Activated gamma-delta T cell (primary cell): ENCODE measurements at places on chromosomes 5 and 9.

DNA sequence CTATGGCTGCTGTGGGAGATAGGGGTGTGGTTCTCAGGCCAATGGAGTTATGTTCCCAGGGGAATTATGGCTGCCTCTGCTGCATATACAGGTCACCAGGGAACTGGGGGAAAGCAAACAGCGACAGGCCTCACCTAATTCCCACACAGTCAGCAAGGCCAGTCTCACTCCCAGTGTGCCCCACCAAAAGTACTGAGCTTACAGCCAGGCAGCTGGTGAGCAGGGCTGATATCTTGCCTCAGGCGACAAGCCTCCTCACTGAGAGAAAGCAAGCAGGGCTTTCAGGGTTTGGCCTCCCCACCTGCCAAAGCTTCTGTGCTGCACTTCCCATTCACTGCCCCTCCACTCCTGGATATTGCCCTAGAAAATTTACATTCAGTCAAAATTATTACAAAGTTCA is 273.8 kb upstream of the TARS1 start:
- DNase-seq = no peak

DNA sequence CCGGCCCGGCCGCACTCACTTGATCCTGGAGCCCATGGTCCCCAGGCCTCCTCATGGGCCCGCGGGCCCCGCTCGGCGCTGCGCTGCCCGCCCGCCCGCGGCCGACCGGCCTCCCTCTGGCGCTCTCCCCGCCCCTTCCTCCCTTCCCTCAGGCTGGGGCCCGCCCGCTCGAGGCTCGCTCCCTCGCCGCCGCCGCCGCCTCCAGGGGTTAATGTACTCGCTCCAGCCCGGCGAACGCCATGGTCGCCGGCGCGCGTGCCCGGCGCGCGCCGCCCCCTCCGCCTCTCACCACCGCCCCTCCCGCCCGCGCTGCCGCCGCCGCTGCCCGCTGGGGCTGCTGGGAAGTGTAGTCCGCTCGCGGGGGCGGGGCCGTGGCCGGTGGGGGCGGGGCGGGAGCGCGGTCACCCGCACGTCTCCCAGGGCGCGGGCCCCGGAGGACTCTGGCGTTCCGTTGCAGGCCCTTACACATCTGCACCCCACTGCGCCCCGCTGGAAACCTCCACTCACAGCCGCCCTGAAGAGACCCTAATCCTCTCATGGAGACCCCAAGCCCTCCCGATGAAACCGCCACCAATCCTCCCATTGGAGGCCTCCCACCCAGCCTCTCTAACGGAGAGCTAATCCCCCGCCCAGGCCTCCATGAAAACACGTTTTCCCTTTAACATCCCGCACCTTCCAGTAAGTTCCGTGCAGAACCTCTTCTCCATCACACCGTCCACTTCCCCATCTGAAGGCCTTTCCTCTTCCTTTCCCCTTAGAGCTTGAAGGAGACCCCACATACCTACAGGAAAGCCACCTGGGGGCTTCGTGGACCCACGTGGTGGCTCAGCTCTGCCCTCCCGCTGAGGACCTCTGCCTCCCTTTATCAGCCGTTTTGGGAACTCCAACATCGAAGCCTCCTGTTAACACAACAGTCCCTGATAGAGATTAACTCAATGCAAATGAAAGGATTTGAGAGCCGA is at the start of gene DENND1A:
Gene DENND1A (minus strand): TSS at position 257 of the 962 bp plus-strand sequence. CDS start 221 bp downstream, at position 36.
- peak; percentile 81 for DNase-seq

- DNase-seq = no peak
These were observed 37.0 kb downstream of the NR6A1 start for GRCh38 chr9:124733964-124734740.

DNA sequence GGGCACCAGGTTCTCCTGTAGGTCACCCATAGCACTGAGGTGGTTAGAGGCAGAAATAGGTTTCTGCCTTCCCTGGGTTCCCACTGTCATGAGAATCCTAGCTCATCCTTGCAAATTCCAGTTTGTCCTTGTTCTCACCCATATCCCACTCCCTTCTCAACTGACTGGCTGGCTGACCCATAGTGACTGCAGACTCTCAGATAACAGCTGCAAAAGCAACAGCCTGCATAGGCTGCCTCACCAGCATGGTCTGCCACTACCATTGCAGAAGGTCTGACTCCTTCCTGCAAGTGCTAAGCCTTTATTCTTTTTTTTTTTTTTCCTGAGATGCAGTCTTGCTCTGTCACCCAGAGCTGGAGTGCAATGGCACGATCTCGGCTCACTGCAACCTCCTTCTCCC is 194.0 kb downstream of the SEMA6A start:
- no peak for DNase-seq

- no peak for DNase-seq
These were observed 20.2 kb downstream of the SNX18 start for GRCh38 chr5:54537725-54538124.

DNA sequence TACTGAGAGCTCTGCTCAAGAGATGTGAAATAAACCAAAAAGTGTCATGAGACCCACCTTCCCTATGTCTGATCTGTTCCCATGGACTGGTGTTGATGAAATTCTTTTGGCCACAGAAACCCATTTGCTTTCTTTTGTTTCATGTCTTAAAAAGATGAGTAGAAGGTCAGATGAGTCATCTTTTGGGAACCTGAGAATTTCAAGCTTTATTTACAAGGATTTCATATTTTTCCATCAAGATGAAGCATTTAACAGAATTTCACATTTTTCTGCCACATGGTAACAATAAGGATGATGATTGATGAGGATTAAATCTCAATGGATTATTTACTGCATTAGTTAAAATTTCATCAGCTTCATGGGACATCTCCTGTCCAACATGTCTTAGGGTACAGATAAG is 337.8 kb downstream of the DEPDC1B start:
- no peak for DNase-seq

DNA sequence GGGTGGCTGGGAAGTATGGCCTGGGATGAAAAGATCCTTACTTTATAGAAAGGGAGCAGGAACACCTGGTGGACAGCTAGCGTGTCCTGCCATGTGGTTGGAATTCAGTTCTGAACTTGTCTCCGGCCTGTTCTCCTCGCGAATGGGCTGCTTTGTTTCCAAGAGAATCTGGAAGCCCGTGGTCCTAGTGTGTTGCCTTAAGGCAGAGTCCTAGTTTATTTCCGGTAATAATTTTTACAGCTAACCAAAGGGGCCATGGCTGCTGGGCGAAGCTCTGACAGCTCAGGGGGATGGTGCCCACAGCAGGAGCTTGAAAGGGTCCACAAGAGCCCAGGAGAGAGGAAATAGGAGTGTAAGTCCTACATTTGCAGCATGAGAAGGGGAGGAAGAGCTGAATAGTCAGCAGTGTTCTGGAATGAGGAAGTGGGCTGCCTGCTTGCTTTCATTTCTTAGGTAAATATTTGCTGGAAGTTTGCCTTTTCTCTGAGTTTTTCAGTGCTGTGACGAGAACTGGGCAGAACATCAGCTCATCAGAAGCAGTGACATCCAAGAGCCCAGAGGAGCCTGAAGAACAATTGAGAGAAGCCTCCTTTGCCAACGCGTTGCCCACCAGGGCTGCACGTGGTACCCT is 13.1 kb upstream of the IGFBPL1 start:
- no peak for DNase-seq

GRCh38 chr9:125038166-125038565 is 97.3 kb upstream of the GOLGA1 start:
- no peak for DNase-seq

DNA sequence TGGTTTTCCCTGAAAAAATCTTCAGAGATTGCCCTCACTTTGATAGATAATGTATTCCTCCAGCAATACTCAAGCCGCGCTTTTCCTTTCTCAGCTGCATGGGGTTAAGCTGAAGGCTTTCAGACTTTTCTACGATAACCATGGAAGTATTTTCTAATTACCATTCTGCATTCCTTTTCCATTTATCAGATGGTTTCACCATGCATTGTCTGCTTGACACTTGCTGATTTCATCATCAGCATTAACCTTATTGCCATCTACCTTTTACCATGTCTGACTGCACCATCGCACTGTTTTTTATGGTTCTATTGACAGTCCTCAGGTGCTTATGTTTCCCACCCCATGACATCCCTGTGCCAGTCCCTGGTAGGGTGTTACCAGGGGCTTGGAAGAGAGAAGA is 91.6 kb downstream of the DMAC1 start:
- DNase-seq = no peak

- no peak for DNase-seq
These were observed 107.3 kb downstream of the CD180 start for GRCh38 chr5:67089200-67089725.

- DNase-seq = no peak
These were observed 24.9 kb upstream of the SLCO6A1 start for GRCh38 chr5:102523541-102524175.

- no peak for DNase-seq
These were observed 10.0 kb downstream of the FANCC start for GRCh38 chr9:95307538-95307937.

DNA sequence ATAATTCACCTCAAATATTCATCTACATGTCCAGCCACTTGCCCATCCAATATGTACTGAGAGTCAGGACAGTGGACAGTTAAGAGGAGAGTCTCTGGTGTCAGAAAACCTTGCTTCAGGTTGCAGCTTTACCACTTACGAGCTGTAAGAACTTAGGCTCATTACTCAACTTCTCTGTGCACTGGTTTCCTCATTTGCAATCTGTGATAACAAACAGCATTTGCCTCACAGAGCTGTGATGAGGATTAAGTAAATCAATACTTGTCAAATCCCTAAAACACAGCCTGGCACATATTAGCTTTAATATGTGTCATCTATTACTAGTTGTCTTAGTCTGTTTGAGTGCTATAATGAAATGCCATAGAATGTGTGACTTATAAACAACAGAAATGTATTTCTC is 8.6 kb downstream of the GOLGA1 start:
- no peak for DNase-seq

GRCh38 chr5:1513326-1514026 is 10.3 kb downstream of the LPCAT1 start:
- DNase-seq = no peak

- no peak for DNase-seq
These were observed 199.4 kb downstream of the ARRDC3 start for GRCh38 chr5:91183743-91184142.

DNA sequence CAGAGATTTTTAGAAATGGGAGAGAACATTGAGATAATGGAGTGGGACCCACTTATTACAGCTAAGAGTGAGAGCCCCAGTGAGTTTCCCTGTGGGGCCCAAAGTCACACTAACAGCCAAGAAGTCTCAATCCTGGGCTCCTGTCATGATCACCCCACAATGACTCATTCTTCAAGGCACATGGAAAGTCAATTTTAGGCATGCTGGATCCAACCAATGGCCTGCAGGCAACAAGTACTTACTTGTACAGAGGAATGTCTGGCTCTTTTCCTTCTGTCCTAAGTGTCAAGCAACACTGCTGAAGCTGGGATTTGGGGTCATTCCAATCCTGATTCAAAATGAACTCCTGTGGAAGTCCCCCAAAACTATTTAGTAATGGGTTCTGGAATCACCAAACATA is 123.1 kb downstream of the DROSHA start:
- DNase-seq = no peak

DNA sequence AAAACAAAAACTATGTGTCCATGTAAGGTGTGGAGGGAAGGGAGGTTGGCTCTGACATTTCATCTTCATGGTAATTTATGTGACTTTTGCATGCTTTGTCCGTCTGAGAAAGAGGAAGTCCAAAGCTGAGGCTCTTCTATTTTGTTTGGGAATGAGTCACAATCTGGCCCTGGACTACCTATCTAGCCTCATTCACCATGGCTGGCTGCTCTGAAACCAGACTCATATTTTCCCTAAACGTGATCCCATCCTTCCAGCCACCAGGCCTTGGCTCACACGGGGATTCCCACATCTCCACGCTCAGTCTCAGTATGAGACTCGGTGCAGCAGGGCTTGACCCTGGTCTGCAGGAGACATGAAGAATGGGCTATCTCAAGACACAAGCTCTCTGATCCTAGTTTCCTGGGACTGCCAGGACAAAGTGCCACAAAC is 672.8 kb downstream of the ACTL7B start:
- no peak for DNase-seq

GRCh38 chr9:10434412-10434811 is 178.4 kb downstream of the PTPRD start:
- no peak for DNase-seq

DNA sequence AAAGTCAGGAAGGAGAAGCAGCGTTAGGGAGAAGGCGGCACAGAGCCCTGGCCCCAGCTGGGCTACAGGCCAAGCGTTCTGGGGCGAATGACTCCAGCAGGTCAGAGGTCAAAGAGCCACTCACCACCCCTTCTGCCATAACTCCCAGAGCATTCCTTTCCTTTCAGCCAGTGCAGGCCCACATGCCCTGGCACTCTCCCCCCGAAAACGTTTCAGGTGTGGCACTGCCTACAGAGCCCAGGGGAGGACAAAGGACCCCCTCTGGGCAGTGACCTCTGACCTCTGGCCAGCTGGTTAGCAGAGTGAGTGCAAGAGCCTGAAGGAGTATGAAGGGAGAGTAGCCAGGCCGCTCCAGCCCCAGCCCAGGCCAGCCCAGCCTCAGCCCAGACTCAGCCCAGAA is 4.9 kb downstream of the ABCA2 start:
- no peak for DNase-seq

DNA sequence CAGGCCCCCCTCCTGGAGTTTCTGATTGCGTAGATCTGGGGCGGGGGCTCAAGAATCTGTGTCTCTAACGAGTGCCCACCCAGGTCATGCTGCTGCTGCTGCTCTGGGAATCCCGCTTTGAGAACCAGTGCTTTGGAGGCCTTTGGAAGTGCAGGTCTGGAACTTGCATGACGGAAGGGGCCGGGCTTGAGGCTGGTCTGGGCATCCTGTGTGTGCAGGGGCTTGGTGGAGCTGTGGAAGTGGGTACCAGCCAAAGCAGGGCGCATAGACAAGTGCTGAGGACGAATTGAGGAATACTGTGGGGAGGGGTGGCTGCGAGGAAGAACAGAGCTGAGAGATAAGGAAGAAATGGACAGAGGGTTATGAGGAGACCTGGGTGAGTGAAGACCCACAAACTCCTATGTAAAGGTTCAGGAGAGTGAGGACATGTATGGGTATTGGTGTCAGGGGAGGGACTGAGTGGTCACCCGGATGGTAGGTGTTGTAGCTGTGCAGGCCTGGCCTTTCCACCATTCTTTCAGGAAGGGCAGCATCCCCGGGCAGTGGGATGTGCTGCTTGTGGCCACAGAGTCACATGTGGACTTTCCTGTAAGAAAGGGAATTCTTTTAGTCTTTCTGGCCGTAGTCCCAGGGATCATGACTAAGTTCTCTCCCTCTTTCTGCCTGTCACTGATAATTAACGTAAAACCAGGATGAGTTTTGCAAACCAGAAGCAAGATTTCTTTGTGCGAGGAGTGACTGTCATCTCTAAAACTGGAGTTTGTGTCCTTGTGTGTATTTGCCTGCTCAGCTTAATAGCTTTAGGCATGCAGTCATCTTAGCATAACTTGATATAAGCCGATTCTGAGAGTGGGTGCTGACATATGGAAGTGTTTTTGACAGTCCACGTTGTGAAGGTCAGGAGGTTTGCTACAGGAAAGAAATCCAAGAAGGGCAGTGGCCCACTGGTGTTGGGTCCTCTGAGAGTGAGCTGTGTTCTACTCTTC is 43.3 kb upstream of the TJP2 start:
- no peak for DNase-seq

DNA sequence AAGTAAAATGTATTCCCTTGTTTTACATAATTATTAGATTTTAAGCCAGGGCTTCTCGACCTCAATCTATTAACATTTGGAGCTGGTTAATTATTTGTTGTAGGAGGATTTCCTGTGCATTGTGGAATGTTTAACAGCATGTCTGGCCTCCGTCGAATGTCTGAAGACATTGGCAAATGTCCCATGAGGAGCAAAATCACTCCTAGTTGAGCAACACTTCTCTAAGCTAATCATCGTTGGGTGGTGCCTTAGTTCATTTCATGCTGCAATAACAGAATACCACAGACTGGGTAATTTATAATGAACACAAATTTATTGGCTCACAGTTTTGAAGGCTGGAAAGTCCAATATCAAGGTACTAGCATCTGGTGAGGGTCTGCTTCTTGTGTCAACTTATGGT is 13.4 kb upstream of the VPS13A start:
- no peak for DNase-seq

- DNase-seq = no peak
These were observed 44.5 kb upstream of the PRSS3 start for GRCh38 chr9:33750839-33751339.
